D721Med (cell line): ENCODE measurements at places on chromosomes 3 and 15.

GRCh38 chr3:161913786-161914389, 417.3 kb downstream of the OTOL1 start:
- DNase-seq = no peak

GRCh38 chr3:152160350-152161011, 108.2 kb upstream of the MBNL1 start:
- DNase-seq = no peak

DNA sequence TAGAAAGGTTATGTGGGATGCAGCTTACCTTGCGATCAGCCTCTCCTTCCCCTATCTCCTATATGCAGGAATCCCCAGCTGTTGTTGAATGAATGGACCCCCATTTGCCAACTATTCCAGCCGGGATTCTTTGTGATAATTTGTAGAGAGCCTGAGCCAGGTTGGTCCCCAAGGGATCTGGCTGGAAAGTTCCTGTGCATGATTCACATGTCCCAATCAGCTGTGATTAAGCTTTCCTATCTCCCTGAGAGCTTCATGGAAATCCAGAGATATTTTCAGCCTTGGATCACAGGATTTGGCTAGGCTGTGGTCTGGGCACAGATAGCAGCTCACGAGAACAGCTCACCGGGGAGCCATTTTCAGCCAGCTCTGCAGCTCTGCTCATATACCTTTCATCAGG, 76.7 kb downstream of the ARNT2 start:
- no peak for DNase-seq

GRCh38 chr15:41984622-41985021, 12.3 kb upstream of the EHD4 start:
- DNase-seq = no peak

DNA sequence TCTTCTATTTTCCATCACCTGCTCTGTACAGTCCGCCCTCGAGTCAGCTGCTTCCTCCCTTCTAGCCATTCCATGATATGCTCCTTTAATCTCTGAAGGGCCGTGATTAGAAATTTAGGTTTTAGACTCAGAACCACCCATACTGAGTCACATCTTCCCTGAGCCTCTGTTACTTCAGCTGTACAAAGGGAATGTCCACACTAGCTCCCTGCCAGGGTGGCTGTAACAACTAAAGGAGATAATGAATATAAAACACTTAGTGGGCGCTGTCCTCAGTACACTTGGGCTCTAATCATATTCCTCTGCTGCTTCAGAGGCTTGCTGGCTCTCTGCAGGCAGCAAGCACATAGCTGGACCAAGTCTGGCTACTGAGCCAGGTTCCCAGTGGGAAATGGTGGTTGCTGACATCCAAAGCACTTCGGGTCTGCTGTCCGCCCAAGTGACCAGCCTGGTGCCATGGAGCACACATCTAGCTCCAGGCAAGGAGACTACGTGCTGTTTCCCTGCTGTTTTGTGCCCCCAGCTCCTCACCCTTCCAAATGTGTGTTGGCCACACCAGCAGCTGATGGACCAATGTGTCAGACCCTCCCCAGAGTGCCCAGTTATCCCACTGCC, 901 bp upstream of the CHST14 start:
- DNase-seq = no peak

DNA sequence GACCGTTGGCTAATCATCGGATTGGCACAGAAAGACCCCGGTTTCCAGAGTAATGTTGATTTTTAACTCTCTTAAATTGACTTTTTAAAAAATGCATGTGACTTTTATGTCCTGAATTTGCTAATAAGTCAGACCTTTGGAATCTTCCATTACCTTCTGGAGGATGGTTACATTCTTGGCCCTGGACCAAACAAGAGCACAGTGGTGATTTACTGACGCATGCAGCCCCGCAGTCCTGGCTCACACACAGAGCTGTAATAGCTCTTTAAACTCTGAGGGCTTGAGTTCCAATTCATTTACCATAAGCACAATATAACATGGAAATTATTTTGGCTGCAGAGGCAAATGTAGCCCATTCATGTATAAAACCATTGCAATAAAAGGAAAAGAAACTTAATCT, 25.1 kb downstream of the SOX14 start:
- no peak for DNase-seq

- DNase-seq = no peak
Measured at GRCh38 chr3:60775985-60776384, 475.3 kb downstream of the FHIT start.

DNA sequence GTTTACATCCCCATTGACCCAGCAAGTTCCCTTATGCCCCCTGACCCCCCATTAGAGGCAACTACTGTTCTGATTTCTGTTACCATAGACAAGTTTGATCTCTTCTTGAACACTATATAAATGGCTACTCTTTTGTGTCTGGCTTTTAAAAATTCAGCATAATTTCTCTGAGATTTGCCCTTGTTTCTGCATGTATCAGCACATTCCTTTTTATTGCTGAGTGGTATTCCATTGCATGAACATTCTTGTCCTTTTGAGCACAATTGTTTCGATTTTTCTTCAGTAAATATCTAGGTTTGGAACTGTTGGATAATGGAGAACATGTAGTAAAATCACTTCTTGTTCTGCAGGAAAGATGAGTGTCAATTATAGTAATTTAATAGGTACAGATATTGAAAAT, 49.1 kb upstream of the MYRIP start:
- DNase-seq = no peak

- DNase-seq = no peak
Measured at GRCh38 chr3:77655396-77655795, 615.5 kb downstream of the ROBO2 start.

- no peak for DNase-seq
Measured at GRCh38 chr15:84764989-84765388, 16.6 kb downstream of the ZNF592 start.

DNA sequence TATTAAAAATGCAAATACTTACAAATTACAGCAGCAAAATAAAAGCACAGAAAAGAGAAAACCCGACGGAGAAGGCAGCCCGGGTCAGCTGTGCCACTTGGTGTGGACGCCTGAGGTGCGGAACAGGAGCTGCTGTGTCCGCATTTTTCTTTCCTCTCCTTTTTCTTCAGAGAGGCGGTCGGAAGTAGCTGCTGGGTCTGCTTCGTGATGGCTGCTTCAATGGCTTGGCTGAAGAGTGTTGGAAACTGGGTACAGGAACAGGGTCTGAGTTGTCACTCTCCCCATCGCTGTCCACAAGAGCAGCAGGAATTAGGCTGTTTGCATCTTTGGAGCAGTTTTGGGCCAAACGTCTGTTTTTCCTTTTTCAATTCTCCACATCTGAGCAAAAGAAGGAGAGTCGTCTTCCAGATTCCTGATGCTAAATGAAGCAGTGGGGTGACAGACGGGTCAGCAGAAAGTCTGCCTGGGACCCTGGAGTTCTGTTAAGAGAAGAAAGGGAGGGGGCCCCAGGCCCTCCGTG, 53.5 kb upstream of the ARL8B start:
- no peak for DNase-seq

DNA sequence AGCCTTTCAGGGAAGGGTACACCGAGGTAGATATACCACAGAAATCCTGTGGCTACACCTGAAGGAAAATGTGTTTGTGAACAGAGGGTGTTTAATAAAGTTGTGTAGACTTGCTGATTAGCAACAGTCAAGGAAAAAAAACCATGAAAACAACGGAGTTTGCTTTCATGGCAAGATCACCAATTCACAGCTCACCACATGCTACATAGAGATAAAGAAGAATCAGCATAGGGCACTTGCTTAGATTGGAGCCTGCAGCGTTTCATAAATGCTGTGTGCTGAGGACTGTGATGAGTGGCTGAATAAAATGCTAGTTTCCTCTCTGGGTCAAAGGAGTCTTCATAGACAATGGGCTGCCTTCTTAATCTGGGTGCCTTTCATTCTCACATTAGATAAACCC, 257.6 kb downstream of the SLC9A9 start:
- DNase-seq = no peak

DNA sequence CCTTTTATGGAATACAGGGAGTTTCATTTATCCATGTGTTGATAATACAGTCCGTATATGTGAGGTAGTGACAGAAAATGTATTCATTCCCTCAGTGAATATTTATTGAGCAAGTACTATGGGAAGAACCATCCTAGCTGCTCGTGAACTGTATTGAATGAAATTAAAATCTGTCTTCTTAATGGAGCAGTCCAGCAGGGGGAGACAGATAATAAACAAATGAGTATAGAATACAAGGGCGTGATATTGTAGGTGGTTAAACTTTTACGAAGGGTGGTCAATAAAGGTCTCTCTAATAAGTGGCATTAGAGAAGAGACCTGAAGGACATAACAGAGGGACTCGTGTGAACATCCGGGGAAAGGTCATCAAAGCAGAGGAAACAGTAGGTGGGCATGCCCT, 62.7 kb upstream of the OSTN start:
- DNase-seq = no peak

DNA sequence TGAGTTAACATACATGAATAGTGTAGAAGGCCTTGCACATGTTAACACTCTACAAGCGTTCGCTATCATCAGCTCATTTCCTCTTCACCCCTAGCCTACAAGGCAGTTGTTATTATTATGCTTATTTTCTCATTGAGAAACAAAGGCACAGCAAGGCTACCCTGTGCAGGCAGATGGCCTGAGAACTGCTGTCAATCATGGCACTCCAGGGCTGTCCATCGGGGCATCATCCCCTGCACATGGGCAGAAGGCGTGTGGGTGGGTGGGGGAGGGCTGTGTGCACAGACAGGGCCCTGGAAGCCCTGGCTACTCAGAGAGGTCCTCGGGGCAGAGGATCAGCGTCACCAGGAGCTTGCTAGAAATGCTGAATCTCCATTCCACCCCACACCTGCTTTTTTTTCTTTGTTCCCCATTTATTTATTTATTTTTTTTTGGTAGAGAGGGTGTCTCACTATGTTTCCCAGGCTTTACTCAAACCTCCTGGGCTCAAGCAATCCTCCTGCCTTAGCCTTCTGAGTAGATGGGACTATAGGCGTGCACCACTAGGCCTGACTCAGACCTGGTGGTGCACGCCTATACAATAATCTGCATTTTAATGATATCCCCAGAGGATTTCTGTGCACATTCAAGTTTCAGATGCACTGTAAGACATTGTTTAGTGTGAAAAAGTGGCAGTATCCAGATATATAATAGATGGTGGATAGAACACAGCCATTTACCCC, 9.6 kb upstream of the ZXDC start:
- DNase-seq = no peak

DNA sequence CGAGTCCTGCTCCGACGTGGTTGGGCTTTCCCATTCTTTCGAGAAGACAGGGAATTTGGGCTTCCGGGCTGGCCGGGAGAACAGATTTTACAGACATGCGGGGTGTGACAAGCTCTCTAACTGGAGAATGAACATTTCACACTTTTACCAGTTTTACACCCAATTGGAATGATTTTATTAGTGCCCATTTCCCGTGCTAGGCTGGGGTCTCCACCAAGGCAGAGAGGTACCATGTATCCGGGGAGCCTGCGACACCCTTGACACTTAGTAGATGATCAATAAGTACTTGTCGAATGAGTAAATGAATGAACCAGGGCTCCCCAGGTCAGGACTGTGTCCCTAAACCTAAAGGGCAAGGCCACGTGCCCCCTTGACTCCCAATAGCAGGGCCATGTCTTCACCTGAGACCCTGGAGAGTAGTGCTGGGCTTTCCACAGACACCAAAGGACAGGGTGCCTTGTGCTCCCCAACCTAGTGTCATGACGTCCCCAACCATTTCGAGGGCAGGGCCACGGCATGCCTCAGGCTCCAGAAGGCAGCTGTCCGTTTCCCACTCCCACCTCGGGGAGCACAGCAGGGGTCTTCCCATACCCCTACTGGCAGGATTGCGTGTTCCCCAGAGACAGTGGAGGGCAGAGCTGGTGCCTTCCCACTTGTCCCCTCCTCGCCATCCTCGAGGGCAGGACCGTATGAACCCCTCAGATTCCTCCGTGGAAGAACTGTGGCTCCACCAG, 679 bp upstream of the MYD88 start:
- no peak for DNase-seq

DNA sequence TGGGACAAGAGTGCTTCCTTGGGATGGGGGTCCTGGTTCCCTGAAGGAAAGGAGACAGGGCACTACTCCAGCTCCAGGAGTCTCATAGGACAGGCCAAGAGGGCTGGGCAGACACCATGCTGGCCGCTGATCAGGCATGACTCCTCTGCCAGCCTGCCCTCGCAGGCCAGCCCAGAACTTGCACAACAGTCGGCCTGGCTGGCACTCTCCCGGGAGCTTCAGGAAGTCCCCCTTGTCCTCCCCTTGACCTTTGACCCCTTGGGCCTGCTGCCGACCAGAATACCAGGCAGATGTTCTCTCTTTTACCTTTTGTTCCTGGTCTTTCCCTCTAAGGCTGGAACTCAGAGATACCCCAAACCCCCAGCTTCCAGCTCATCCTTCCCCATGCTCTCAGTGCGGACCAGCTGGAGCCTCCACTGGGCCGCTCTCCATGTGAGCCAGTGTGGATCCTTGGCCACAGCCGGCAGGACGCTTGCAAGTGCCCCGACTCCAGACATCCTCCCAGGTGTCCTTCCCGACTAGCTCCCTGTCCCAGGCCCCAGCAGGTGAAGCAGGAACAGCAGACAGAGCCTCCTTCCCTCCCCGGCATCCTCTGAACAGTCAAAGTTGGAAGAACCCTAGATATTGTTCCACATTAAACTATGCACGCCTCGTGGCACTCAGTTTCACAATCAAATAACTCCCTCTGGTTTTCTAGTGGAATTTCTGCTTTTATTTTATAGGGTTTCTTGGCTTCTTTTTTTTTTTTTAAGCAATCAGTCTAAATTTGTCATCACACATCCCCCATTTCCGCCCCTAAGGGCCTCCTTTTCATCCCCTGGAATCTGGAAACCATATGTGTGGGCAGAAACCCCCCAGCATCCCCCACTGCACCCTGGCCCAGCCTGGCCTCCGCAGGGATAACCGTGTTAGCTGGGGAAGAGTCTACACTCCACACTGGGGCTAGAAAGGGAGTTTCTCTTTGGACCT, 15.7 kb downstream of the VPS18 start:
- no peak for DNase-seq

DNA sequence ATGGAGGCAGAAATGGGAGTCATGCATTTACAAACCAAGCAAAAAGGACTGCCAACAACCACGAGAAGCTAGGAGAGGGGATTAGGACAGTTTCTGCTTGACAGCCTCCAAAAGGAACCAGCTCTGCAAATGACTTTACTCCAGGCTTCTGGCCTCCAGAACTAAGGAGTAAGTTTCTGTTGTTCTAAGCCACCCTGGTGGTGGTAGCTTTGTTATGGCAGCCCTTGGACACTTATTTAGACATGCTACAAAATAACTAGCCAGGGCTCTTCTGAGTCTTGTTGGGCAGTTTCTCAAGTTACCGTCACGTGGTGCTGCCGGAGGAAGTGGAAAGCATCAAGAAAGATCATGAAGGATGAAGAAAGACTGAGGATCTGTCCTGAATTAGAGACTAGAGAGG, 386.5 kb downstream of the LRTM1 start:
- DNase-seq = no peak

- DNase-seq = no peak
Measured at GRCh38 chr3:40828741-40829415, 304.1 kb downstream of the ZNF621 start.
